CD4-positive, alpha-beta T cell treated with Interleukin-4 for 4 hours (primary cell): ENCODE measurements at places on chromosomes 11 and 22.

DNA sequence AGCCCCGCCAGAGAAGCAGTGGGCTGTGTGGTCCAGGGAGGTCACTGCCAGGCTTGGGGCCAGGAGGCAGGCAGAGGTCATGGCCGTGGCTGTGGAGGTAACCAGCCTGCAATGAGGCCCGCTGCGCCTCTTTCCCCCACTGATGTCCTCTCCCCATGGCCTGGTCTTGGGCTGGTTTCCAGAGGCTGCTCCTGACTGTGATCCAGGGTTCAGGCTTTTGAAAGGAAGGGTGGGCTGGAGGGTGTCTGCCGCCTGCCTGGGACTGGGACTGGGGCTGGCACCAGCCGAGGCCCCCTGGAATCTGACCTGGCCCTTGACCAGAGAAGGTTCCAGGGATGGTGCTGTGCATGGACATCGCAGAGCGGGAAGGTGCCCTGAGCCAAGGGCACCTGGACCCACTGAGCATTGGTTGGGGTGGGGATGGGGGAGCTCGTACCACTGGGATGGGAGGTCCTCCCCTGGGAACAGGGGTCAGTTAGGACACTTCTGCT is 59.6 kb upstream of the THY1 start:
- no peak for DNase-seq

DNA sequence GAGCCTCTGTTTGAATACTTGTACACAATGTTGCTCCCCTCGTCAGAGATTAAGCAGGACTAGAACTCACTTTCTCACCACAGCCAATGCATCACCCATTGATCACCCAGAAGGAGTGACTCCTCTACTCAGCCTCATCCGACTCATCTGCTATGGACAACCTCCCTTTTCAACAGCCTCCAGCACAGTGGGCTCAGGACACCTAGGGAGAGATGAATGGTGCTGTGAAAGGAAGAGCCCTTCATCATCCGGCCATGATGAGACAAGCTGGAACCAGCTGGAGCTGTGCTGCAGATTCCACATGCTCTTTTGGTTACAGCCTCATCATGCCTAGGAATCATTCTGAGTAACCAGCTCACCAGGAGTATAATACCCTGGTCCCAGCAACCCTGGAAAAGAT is 15.5 kb downstream of the C11orf91 start:
- DNase-seq: no peak

DNA sequence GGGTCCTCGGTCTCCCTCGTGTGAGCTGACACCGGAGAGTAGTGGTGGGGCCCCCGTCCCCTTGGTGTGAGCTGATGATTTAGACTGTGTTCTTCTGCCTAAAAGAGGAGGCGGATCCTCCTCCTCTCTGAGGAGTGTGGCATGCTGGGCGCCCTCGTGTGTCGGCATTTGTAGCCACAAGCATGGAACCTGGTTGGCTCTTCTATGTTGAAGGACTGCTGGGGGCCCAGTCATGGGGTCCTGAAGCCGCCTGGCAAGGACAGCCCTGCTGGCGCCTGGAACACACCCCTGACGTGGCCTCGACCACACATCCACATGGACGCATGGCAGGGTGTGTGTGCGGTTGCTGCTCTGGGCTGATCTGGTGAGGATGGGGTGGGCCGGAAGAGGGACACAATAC is 50.2 kb downstream of the AP2A2 start:
- DNase-seq: no peak

DNA sequence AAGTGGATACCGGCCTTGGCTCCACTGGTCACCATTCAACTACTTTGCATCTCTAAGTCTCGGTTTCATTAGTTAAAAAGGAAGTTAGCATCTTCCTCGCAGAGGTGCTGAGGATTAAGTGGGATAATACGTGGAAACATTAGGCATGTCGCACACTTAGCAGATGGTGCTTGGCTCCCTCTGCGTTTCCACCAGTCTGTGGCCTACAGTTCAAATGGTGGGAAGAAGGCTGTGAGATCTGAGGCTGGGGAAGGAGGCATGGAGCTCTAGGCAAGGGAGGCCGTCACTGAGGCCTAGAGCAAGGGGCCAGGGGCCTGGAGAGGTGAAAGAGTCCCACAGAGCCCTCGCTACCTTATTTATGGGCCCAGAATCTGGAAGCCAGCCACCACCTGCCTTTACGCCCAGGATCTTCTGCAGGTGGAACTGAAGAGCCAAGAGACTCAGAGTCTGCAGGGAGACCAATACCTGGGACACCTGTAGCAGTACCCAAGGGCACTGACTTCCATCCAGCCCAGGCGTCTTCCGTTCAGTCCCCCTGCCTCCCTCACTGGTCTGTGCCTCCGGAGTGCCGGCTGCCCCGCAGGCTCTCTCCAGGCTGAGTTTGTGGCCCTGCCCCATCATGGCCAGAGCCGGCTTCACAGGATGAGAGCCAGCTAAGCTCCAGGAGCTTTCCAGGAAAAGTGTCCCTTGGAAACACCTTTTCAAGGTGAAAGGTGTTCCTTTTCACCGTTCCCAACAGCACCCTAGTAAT is 66.1 kb upstream of the A4GALT start:
- DNase-seq: no peak

DNA sequence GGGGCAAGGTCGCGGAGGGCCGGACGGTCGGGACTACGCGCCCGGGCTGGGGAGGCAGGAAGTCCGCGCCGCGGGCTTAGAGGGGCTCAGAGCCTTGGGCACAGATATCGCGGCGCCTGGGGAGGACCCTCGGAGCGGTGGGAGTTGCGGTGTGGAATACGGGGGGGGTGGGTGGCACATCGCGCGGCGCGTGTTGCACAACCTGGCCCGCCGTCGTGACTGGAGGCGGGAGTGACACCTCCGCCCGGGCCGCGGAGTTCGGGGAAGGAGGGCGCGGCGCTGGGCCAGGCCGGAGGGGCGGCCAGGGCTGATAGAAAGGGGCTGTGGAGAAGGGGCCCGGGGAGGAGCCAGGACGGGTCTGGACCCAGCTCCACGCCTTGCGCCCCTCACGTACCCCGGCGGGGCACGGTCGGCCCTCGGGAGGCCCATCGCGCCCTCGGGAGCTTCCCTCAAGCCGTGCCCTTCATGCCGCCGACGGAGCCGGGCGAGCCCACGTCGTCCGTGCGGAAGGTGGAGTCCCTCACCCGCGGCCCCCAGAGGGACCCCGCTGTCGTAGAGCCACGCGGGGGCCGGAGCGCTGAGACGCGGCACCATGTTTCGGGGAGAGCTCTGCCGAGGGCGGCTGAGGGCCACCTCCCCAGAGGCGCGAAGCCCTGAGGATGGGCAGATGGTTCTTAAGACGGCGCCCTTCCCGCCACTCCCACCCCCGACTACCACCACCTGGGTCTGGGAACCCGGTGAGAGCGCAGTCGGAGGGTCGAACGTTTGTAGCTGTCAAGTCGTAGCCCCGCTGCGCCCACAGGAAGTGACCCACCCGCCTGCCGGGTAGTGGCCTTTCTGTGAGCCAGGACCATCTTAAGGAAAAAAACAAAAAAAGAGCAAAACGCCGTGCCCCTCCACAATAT is 729 bp downstream of the IL17RA start:
- no peak for DNase-seq

DNA sequence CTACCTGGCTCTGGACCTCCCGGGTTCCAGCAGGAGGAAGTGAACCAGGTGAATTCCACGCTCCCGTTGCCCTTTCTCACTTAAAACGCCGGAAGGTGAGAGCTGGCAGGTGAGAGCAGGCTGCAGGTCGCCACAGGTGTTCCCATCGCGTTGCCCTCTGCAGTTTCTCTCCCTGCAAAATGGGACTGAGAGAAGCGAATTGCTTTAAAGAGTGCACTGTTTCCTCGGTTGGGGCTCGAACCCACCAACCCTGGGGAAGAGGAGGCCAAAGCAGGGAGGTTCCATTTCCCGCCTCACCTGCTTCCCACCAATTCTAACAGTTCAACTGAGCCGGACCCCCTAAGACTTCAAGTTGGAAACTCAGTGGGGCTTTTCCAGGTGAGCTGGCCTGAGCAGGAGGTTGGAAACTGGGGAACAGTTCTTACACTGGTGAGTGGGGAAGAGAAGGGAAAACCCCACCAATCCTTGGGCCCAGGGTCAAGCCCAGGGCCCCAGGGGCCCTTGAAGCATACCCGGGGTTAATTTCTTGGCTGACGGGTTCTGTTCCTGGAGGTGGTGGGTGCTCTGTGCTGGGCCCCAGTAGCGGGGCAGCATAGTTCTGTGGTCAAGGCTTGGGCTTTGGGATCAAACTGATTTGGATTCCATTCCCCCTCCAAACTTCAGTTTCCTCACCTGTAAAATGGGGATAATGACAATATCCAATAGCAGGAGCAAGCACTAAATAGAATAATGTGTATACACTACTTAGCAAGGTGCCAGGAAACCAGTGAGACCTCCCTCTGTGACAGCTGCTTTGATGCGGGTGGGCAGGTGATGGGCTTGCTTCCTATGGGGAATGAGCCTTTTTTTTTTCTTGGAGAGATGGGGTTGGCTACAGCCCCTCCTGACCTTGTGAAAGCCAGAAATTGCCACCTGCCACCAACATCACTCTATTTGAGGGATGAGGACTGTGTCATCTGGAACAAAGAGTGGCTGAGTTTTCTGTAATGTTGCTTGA is 788 bp downstream of the CD82 start:
- peak; percentile 8 for DNase-seq

DNA sequence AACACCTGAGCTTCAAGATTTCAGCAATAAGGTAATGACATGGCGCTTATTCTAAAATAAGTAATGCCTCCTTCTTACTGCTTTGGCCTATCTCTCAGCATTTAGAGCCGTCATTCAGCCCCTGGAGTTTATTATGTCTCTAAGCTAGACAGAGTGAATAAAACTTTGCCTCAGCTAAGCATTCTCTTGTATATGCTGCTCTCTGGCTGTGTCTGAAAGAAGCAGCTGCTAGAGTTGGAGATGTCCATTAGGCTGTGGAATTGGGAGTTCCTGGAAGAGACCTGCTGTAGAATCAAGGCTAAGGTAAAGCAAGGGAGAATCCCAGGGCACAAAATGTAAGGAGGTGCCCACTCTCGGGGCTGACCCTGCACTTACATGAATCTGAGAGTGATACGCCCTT is 35.5 kb upstream of the TTC12 start:
- DNase-seq: no peak

GRCh38 chr11:123562158-123562557 is 92.3 kb downstream of the SCN3B start:
- DNase-seq: no peak

GRCh38 chr11:9489080-9489765 is 28.4 kb downstream of the ZNF143 start:
- no peak for DNase-seq

DNA sequence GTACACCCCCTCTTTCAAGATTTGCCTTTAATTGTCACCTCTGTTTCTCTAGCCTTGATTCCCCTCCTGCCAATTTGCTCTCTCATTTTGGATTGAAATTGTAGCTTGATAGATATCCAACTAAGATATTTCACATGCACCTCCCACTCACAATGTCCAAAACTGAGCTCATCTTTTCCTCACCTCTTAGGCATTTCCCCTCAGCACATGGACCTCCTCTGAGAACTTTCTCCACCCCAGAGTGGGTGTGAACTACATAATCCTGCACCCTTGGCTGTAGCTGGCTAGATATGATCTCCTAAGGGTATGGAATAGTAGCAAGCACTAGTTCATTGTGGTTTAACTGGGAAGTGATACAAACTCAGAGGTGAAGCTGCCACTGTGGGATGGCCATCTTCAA is 91.5 kb upstream of the SESN3 start:
- no peak for DNase-seq

DNA sequence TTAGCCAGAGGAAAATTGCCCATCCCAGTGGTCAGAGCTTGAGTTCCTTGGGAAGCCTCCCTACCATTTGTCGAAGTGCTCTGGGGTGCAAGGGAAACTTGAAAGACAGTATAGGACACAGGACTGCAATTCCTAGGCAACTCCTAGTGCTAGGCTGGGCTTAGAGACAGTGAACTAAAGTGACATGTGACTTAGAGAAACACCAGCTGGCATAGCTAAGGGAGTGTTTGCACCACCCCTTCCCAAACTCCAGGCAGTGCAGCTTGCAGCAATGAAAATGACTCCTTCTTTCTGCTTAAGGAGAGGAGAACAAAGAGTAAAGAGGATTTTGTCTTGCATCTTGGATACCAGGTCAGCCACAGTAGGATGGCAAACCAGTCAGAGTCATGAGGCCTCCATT is 388.0 kb downstream of the DYNC2H1 start:
- DNase-seq: no peak

GRCh38 chr11:35235498-35235897 is 96.5 kb downstream of the CD44 start:
- no peak for DNase-seq

DNA sequence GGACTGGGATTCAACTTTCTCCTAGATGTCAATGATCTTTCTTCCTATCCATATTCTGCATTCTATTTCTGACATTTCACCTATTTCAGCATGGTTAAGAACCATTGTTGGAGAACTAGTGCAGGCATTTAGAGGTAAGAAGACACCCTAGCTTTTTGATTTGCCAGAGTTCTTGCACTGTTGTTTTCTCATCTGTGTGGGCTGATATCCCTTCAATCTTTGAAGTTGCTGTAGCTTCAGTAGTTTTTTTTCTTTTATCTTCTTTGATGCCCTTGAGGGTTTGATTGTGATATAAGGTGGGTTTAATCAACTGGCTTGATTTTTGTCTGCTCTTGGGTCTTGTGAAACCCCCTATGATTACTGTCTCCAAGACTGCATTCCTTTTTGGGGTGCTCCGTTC is 502.1 kb downstream of the ETS1 start:
- no peak for DNase-seq

DNA sequence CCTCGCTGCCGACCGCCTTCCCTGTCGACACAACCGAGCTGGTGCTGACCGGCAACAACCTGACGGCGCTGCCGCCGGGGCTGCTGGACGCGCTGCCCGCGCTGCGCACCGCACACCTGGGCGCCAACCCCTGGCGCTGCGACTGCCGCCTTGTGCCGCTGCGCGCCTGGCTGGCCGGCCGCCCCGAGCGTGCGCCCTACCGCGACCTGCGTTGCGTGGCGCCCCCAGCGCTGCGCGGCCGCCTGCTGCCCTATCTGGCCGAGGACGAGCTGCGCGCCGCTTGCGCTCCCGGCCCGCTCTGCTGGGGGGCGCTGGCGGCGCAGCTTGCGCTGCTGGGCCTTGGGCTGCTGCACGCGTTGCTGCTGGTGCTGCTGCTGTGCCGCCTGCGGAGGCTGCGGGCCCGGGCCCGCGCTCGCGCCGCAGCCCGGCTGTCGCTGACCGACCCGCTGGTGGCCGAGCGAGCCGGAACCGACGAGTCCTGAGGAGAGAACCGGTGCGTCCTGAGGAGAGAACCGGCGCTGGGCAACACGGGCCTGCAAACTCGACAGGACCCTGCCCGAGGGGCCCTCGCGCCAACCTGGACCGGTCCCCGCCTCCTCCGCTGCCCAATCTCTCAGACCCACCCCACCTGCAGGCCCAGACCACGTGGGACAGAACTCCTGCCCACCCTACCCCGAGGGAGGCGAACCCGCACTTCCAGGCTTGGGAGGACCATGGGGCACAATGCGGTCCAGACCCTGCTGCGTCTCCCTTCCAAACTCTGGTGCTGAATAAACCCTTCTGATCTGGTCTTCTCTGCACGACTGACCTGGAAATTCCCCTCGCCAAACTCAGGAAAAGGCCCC is 866 bp downstream of the GP1BB start:
- no peak for DNase-seq
